ENCODE measurements at places on chromosomes 12 and 14.

DNA sequence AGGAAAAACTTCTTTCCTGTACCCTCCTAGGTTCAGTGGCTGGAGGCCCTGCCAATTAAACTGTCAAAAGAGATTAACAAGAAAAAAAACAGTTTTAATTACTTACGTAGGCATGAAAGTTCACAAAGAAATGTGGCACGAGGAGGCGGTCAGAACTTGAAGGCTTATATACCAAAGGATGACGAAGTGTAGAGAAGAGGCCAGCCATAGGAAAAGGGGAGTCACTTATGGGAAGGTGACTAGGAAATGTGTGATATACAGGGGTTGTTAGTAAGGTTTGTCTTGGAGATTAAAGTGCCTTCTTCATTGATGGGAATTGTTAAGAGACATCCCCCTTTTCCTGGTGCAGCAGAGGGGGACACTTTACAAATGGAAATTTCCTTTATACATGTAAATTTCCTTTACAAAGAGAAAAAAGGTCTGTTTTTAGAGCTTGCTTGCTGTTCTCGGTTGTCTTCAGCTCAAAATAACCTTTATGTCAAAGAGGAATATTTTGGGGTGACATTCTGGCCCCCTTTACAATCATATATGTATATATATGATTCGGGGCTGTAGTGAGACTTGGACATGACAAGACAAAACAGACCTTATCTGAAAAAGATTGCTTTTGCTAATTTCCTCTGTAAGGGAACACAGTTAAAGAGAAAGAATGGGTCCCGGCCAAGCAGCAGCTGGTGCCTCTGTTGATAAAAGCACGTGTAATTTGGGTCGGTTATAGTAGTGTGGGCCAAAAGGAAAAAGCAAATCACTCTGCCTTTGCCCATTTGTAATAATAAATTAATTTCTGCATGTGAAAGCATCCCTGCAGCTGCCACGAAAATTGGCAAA lies 38.6 kb downstream of the SYNE2 start:
- no peak for DNase-seq

DNA sequence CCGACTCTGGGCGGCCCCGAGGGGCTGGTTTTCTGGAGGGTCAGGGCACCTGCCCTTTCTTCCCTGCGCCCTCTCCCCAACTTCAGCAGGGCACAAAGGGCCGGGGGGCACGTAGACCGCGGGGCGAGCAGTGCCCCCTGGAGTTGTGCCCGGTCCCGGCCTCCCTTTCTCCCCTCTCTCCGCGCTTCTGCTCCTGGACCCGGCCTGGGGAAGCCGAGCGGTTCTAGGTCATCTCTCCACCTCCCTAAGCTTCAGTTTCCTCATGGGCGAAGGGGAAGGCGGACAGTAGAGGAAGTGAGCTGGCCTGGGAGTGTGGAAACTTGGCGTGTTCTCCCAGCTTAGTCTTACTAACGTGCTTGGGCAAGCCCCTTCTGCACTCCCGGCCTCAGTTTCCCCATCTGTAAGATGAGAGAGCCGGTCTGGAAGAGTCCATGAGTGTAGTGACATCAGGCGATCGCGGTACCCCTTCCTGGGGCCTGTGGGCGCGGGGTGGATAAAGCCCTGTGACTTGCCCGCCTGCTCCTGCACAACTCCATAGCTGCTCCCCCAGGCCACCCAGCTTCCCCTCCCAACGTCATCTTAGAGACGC lies 158.6 kb upstream of the PARP11 start:
- DNase-seq, result peak; percentile 69

- DNase-seq, result no peak
Observed at GRCh38 chr14:52882824-52883223, 68.0 kb downstream of the FERMT2 start.

- DNase-seq, result peak; percentile 42
Observed at GRCh38 chr12:48542300-48542928, 17.0 kb downstream of the OR8S1 start.

DNA sequence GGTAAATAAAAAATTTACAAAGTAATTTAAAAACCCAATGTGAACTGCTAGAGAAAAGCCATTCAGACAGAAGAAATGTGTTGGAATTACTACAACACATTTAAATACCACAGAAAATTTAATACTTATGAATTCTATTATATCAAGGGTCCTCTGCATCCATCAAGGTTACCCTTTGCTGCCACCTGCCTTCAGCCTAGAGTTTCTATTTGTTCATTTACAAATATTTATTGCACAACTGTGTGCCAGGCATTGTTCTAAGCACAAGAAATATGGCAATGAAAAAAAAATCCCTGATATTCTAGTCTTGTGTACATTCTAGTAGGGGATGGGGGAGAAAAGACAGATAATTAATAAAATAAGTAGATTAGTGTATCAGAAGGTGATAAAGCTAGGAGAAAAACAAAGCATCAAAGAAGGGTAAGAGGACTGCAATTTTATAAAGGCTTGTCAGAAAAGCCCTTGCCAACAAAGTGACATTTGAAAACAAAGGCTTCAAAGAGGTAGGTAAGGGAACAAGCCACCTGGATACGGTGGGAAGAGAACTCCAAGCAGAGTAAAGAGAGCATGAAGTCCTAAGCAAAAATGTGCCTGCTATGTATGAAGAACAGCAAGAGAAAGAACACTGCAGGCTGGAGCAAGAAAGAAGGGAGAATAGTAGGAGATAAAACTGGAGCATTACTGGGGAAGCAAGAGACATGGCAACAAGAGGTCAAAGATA lies 59.1 kb upstream of the SLC6A13 start:
- peak; percentile 1 for DNase-seq

All from mammary epithelial cell (primary cell).